Mucosa of descending colon (tissue), 3 donors: ENCODE measurements at places on chromosomes 6 and 20. TPM values are rescaled to one million over a fixed set of nuclear protein-coding genes. Genes with fewer than 3 reads are reported as not detected.

DNA sequence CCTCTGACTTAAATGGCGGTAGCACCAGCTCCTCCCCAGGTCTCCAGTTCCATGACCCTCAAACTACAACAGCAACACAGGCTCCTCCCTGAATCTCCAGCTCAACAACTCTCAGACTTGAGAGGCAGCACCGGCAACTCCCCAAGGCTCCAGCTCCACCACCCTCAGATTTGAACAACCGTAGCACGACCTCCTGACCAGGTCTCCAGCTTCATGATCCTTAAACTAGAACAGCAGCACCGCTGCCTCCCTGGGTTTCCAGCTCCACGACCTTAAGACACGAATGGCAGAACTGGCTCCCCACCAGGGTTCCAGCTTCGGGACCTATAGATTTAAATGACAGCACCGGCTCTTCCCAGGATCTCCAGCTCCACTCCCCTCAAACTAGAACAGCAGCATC is 325.8 kb downstream of the PREX1 start:
- no peak for DNase-seq

GRCh38 chr6:118502169-118502568 is 45.9 kb upstream of the PLN start:
- DNase-seq = no peak

DNA sequence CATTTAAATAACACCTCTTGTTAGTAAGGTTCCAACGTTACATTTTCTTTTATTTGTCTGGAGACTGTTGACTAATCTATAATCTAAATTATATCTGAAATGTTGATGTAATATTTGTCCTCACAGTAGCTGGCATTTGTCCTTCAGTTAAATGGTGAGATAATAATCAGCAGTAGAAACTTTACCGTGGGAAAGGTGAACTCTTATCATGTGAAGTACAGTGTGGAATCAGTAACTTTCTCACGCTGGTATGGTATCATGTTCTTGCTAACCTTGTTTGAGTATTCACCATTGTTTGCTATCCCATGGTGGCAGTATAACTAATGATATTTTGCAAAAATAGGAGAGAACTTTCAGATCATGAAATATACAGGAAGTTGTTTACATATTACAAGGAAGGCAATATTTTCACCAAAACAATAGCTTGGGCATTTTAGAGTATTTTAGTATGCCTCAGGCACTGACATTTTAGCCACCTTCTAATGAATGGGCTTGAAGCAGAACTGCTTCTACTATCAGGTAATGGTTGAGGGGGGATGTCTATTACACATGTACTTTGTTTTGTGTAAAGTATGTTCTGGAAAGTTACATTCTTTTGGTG is 4.8 kb downstream of the GMNN start:
- no peak for DNase-seq

DNA sequence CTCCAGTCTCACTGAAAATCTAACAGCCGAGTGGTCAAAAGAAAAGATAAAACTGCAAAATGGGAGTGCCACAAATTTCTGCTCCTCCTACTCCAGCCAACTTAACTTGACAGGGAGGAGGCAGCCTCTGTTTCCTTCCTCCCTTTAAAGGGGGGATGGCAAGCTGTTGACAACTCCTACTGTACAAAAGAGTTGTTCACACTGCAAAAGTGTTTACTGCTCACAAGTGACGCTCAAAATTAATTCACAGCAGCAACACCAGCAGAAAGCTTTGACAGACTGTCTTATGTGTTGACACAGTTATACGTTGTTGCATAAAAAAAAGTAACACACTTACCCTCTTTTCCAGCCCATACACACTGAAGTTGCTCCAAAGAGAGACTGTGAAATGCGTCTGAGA is 169.8 kb downstream of the BACH2 start:
- no peak for DNase-seq

ZDHHC14 gene
- 10.5 TPM for total RNA-seq

C4A gene
- 10.2 TPM for total RNA-seq
